ENCODE measurements at places on chromosomes 11 and 22.

DNA sequence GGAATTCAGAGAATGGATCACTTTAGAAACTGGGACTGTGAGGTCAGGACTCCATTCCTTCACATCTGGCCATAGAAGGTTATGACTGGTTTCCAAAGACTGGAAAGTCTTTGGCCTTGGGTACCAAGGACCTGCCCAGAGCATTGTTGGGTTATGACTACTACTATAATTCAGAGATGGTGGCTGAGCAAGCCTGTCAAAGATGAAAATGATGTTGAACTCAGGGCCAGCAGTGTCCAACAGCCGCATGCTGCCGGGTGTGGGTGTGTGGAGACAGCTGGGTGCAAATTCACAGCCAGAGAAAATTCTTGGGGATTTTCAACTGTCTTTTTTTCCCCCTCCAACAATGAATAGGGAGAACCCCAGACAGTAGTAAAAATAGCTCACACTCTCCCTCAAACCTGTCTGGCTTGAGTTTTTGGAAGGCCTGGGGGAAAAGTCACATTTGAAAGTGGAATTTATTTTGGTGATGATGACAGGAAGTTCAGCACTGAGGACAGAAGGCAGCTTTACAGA, 166.8 kb upstream of the NCAM1 start:
- no peak for DNase-seq

DNA sequence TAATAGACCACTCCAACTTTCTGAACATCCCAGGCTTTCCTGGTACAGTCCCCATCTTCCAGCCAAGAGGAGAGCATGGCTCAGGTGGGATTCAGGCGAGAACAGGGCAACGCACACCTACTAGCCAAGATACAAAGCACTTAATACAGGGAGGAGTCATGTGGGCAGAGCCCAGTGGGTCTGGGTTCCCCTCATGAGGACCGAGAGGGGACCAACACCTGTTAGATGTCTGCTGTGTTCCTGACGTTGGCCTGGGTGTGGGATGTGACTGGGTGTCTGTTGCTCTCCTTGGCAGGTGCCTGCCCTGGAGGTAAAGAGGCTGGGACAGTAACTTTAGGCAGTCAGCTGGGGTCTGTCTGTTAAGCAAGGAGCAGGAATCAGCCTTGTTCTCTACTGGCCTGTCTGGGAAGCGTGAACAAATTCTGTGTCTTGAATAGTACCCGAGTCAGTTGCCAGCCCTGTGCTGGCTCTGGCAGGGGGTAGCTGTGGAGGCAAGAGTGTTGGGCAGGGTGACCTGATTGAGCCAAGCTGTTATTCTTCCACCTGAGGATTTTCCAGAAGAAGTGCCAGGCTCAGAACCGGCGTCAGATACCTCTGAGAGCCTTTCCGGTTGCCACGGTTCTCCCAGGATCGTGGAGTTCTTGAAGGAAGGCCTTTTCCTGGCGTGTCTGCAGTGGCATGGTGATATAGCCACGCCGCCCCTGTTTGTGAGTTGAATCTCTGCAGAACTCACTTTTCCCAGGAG, 56.3 kb downstream of the BCR start:
- no peak for DNase-seq

GRCh38 chr11:93736129-93736528, 5.2 kb downstream of the TAF1D start:
- DNase-seq, result no peak

DNA sequence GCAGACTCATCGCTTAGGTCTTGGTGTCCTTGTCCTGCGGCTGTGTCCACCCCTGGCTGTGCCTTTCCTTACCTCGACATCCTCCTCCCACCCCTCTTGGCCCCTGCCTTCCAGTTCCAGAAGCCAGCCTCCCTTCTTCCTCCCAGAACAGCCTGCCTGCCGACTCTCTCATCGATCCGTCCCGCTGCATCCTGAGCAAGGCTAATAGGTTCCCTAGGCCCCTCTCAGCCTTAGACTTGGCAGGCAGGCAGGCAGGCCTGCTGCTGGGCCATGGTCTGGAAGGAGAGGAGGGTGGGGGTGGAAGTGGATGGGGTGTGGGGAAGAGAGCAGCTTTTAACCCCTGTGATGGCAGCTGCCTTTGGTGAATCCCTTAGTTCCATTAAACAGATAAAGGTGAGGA, 196.7 kb upstream of the TBCEL start:
- DNase-seq, result no peak

DNA sequence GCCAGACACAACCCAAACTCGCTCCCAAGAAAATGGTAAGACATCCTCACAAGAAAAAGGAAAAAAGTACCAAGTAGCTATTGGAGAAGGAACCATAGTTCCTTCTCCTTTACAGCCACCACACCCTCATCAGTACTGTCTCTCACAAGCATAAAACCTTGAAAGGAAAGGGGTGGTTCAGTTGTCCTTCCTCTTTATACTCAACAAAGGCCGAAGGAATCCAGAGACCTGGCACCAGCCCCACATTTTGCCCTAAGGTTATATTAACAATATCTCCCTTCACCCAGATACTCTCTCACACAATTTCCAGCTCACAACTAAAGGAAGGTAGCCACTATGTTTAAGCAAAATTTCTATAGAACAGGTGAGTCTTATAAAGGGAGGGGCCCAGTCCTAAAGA, 8.5 kb downstream of the FHIP1B start:
- no peak for DNase-seq

All from NCI-H2029 treated with DMSO at 0.1 percent for 48 hours (cell line).